Stimulated activated CD4-positive, alpha-beta T cell treated with anti-CD3 and anti-CD28 coated beads, Interleukin-15, amount 100 ng/mL, for 24 hours (primary cell): ENCODE measurements at places on chromosomes 3 and 15.

GRCh38 chr3:174365796-174366195, 493.3 kb upstream of the NAALADL2 start:
- DNase-seq: no peak

GRCh38 chr15:39427705-39428104, 153.2 kb upstream of the THBS1 start:
- peak; percentile 9 for DNase-seq

- no peak for DNase-seq
These were observed 295.7 kb upstream of the TMCO5A start for GRCh38 chr15:37638691-37639090.

GRCh38 chr3:73499787-73500186, 125.0 kb downstream of the PDZRN3 start:
- DNase-seq: no peak

DNA sequence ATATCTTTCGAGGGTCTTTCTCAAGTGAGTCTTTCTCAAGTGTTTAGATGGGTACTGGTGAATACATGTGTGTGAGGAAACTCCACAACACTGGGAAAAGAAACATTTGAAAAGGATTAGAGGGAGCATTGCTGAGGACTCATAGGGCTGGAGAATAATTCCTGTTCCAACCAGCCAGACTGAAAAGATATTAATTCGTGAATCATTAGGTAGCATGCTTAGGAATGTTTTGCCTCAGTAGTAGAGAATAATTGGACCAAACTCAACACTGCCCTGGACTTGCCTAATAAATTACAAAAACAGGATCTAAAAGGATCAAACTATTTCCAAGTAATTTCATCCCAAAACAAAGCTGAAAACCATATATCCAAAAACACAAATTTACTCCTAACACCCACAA, 17.3 kb downstream of the PP2D1 start:
- DNase-seq: no peak

GRCh38 chr15:101410612-101411011, 78.9 kb downstream of the PCSK6 start:
- no peak for DNase-seq

GRCh38 chr15:68994149-68994548, 20.3 kb upstream of the NOX5 start:
- DNase-seq: no peak

DNA sequence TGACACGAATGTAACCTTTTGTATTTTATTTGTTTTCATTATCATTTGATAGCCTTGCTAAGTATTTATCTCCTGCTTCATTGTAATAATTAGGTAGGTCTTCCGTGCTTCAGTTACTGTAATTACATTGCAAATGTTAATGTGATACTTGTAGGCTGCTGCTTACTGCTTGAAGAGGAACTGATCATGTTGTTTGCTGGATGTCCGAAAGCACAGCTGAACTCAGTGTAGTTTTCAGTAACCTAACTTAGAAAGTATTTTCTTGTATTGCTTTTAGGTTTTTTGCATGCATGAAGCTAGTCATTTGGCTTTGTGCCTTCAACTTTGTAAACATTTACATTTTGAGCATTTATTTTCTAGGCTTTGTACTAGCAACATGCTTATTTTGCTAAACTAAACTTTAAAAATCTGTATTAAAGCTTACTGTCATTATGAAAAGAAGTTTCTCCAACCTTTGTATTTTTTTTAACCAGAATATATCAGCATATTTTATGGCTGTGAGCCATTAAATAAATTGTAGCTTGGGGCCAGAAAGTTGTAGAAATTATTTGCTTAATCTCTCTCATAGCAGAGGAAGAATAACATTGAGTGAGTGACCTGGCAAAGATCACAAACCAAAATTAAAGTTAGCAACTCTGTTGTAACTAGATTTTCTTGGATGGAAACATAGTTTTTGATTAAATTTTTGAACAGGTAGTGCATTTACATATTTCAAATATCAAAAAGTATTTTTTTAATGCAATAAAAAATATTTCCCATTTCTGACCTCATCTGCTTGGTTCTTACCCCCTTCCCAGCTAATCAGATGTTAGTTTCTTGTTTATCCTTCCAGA, 30.7 kb downstream of the SACM1L start:
- no peak for DNase-seq

DNA sequence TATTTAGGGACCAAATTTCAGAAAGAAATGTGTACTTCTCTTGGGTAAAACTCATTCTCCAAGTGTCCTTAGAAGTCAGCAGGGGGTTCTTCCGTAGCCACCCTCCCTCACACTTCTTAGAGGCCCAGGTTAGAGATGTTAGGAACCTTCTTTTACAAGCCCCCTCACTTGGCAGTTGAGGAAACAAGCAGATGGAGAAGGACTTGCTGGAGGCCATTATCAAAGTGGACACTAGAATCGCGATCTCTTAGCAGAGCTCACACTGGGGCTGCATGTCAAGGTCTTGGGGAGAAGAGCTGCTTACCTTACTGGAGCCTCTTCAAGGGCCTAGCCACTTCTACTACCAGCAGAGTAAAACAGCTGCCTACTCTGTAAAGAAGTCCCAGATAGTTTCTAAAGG, 69.4 kb upstream of the POLG start:
- DNase-seq: no peak

- no peak for DNase-seq
These were observed 7.7 kb upstream of the PRKCD start for GRCh38 chr3:53153264-53153823.

GRCh38 chr3:186223476-186223875, 114.6 kb upstream of the ETV5 start:
- no peak for DNase-seq

GRCh38 chr15:59833366-59833765, 144.2 kb upstream of the BNIP2 start:
- no peak for DNase-seq

DNA sequence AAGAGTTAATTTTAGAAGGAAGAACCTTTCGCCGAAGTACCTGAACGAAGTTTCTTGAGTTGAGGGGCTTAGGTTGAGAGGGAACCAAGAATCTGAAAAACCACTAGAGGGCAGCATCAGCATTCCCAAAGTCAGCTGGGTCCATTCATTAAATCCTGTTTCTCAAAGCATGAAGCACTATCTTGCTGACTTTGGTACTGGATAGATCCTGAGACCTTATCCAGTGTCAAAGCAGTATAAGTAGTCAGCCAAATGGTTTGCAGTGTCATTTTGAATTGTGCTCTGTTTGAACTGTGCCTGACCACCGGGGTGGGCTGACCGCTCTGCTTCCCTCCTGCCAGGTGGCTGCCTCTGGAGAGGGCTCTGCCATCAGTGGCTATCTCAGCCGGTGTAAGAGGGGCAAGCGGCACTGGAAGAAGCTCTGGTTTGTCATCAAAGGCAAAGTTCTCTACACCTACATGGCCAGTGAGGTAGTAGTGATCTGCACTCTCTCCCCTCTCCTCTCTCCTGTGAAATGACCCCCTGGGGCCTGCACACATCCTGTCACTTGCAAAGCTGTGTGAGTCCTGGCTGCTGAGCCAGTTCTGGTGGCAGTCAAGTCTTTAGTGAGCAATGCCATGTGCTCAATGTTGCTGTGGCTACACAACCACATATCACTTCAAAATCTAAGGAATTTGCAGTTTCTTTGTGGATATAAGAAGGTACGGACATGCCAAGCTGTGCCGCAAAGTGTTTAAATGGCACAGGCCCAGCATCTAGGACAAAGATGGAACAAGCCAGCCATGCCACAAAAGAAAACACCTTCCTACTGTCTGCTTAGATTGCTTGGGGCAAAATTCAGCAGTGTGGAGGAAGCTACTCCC, 21.4 kb upstream of the NR2C2 start:
- DNase-seq: peak; percentile 18

GRCh38 chr3:105800320-105800719, 68.5 kb downstream of the CBLB start:
- no peak for DNase-seq

DNA sequence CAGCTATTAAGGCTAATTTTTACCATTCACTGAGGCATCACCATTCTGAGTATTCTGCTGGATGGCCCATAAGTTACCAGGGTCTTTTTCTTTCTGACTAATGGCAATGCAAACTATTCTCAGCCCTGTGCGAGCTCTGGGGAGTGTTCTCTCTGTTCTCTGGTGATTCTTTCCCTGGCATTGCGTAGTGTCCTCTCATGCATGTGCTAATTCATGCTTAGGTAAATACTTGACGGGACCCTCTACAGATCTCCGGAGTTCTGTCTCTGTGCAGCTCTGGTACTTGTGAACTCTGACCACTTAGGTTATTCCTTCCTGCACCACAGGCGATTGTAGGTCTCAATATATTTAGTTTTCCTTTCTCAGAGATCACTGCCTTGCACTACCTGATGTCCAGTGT, 34.8 kb downstream of the UBE2E1 start:
- no peak for DNase-seq

DNA sequence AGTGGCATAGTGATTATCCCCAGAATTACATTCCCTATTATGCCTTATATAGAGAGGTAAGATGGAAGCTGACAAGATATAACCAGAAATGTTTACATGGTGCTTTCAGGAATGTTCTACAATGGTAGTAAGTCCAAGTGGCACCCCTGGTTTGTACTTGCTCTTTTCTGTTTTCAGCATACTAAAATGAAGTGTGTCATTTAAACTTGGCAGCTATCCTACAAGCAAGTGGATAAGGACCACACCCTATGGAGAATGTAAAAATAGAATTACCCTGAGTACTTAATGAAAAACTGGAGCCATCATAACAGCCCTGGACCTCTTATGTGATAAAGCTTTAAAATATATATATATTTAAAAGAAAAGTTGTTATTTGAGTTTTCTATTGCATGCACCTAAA, 1012.7 kb upstream of the CADM2 start:
- DNase-seq: no peak

GRCh38 chr3:95387242-95388021, 1324.6 kb downstream of the NSUN3 start:
- no peak for DNase-seq

- DNase-seq: no peak
These were observed 42.4 kb downstream of the ZNF710 start for GRCh38 chr15:90043530-90044010.

- no peak for DNase-seq
These were observed 69.9 kb downstream of the TBC1D5 start for GRCh38 chr3:17672506-17672905.

- no peak for DNase-seq
These were observed 31.1 kb upstream of the CAPN7 start for GRCh38 chr3:15174953-15175352.

DNA sequence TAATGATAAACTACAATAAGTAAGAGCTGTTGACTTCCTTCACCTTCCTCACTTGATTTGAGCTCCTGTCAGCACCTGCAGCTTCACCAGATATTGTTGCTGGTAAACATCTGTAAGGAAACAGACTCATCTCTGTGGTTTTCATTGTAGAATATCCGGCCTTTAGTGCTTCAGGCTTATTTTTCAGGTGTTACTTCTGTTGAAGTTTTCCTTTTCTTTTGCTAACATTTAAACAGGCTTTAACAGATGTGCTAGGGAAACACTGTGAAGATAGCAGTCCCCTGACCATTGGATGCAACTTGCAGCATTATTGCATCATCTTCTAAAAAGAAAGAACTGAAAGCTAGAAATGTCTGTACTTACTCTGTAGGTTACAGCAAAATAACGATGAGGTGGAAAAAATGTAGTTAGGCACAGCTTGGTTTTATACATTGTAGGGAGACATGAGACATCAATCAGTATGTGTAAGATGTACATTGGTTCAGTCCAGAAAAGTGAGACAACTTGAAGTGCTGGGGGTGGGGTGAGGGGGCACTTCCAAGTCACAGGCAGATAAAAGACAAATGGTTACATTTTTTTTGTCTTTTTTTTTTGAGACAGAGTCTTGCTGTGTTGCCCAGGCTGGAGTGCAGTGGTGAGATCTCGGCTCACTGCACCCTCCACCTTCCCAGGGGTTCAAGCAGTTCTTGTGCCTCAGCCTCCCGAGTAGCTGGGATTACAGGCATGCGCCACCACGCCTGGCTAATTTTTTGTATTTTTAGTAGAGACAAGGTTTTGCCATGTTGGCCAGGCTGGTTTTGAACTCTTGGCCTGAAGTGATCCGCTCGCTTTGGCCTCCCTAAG, 10.2 kb downstream of the EDEM1 start:
- DNase-seq: peak; percentile 56

GRCh38 chr15:72179950-72180581, 17.5 kb downstream of the GRAMD2A start:
- DNase-seq: no peak

- DNase-seq: peak; percentile 57
These were observed 781 bp downstream of the TRNT1 start for GRCh38 chr3:3127432-3128010.

- DNase-seq: no peak
These were observed 2.9 kb downstream of the SEMA3F start for GRCh38 chr3:50157827-50158529.

GRCh38 chr15:61892140-61892539, 168.1 kb downstream of the VPS13C start:
- no peak for DNase-seq

DNA sequence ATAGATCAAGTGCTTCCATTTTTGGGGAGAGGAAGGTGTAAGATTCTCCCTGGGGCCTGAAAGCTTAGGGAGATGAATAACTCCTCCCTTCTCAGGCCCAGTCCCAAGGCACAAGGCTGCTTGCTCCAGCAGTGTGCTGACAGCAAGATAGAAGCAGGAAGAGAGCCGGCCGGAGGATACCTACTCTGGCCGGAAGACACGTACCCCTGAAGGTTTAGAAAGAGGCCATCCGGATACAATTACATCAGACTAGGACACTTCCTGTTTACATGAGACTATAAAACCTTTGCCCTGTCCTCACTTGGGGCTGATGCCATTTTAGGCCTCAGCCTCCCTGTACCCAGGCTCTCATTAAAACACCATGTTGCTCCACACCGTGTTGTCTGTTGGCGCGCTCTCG, 329.9 kb downstream of the SV2B start:
- DNase-seq: no peak

- no peak for DNase-seq
These were observed 74.7 kb downstream of the WDR76 start for GRCh38 chr15:43901495-43901894.

DNA sequence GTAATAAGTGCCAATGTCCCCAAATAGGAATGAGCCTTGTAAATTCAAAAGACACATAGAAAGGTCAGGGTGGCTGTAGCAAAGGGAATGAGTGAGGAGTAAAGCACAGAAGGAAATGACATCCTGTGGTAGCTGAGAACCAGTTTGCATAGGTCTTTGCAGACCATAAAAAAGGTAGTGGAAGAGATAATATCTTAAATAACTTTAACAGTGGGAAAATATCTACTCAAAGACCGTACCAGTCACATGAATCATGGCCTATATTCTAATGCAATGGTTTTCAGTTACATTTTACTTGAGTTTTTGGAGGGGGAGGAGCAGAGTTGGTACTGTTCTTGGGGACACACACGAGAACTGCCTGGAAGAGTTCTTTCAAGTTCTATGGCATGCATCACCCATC, 297.3 kb upstream of the ADAMTS9 start:
- DNase-seq: no peak

- no peak for DNase-seq
These were observed 42.9 kb downstream of the PIAS1 start for GRCh38 chr15:68097029-68097428.

GRCh38 chr3:32562640-32563039, 8.0 kb downstream of the DYNC1LI1 start:
- no peak for DNase-seq

- DNase-seq: no peak
These were observed 76.8 kb downstream of the IMPG2 start for GRCh38 chr3:101243285-101244211.
